Kasumi-1 (cell line): ENCODE measurements at places on chromosomes 6 and 20.

DNA sequence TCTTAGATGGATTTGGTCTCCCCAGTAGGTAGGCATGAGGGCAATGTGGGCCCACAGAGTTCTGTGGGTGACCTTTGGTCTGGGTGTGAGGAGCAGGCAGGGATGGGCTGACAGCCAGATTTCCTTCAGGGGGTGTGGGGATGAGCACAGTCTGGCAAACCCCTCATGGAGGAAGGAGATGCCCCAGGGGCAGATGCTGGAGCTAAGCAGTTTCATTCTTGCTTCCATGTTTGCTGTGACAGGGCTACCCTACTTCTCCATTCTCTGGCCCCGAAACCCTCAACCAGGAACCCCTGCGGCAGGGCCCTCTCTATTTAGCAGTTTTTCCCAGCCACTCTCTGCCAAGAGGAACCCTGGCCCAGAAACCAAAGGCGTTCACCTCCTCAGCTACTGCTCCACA is 40.4 kb downstream of the GCLC start:
- no peak for DNase-seq

DNA sequence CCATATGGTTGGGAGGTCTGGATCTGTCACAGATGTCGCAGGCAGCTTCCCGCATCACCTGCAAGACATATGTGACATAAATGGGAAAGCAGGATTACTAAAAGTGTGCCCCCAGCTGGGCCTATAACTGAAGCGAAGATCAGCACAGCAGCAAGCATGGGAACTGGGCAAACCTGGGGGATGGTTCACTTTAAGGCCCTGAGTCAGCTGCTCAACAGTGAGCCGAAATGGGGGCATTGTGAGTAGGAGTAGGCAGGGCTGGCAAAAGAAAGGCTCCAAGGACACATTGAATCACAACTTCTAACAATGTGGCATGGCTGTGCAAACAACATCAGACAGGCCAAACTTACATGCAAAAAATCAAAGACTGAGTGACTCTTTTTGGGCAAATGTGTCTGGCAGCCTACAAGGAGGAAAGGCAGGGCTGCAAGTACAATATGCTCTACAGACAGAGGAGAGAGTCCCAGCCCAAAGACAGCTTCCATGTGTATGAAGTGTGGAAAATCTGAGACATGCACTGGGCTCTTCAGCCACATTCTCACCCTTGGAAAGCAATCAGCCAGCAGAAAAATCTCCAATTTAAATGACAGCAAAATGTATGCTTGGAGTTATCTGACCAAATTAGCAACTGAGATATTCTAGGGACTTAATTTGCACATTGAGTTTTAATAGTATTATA is 531.0 kb upstream of the MMS22L start:
- no peak for DNase-seq

GRCh38 chr20:63679799-63680305 is 16.6 kb upstream of the TNFRSF6B start:
- DNase-seq: no peak

GRCh38 chr6:2086326-2086965 is 159.0 kb downstream of the GMDS start:
- no peak for DNase-seq

- DNase-seq: no peak
Measured at GRCh38 chr20:11783102-11783850, 134.4 kb upstream of the BTBD3 start.

- no peak for DNase-seq
Measured at GRCh38 chr6:125904871-125905270, 51.7 kb upstream of the HINT3 start.

- DNase-seq: no peak
Measured at GRCh38 chr6:112031960-112032359, 21.9 kb upstream of the CCN6 start.

DNA sequence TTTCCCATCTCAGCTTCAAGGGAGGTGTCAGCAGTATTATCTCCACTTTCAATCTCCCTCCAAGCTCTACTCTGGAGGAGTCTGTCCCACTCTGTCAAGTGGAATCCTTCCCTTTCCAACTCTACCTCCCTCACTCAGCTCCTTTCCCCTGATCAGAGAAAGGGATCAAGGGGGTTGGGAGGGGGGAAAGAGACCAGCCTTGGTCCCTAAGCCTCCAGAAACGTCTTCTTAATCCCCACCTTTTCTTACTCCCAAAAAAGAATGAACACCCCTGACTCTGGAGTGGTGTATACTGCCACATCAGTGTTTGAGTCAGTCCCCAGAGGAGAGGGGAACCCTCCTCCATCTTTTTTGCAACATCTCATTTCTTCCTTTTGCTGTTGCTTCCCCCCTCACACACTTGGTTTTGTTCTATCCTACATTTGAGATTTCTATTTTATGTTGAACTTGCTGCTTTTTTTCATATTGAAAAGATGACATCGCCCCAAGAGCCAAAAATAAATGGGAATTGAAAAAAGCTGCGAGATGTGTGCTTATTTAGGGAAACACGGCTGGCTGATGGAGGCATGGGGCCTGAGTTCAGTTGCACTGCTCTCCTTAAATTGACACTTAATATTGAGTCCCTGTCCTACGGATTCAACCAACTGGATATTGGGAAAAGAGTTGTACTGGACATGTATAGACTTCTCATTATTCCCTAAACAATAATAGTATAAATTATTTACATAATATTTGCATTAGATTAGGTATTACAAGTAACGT is 4.9 kb downstream of the TUBB start:
- DNase-seq: no peak

GRCh38 chr6:2054516-2055067 is 190.8 kb downstream of the GMDS start:
- no peak for DNase-seq

DNA sequence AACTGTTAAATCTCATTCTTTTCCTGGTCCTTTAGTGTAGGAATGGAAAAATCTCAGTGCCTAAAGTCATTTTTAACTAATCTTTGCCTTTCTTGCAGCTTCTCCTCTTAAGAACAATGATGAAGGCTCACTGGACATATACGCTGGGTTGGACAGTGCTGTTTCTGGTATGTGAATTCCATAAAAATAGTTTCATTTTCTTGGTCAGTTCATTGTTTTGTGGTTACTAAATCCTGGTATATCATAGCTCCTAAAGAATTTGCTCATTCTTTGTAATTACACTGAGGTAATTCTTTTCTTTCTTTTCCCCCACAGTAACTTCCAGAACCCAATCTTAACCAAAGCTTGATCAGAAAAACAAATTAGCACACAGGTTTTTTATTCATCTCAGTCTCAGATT is 23.4 kb downstream of the CASP8AP2 start:
- no peak for DNase-seq

GRCh38 chr20:8049310-8049709 is 29.7 kb upstream of the TMX4 start:
- DNase-seq: no peak

- no peak for DNase-seq
Measured at GRCh38 chr6:18478610-18479009, 91.5 kb downstream of the RNF144B start.

GRCh38 chr20:24160563-24161281 is 172.1 kb upstream of the GGTLC1 start:
- peak; percentile 24 for DNase-seq

GRCh38 chr6:16043171-16044135 is 85.4 kb upstream of the MYLIP start:
- DNase-seq: no peak

DNA sequence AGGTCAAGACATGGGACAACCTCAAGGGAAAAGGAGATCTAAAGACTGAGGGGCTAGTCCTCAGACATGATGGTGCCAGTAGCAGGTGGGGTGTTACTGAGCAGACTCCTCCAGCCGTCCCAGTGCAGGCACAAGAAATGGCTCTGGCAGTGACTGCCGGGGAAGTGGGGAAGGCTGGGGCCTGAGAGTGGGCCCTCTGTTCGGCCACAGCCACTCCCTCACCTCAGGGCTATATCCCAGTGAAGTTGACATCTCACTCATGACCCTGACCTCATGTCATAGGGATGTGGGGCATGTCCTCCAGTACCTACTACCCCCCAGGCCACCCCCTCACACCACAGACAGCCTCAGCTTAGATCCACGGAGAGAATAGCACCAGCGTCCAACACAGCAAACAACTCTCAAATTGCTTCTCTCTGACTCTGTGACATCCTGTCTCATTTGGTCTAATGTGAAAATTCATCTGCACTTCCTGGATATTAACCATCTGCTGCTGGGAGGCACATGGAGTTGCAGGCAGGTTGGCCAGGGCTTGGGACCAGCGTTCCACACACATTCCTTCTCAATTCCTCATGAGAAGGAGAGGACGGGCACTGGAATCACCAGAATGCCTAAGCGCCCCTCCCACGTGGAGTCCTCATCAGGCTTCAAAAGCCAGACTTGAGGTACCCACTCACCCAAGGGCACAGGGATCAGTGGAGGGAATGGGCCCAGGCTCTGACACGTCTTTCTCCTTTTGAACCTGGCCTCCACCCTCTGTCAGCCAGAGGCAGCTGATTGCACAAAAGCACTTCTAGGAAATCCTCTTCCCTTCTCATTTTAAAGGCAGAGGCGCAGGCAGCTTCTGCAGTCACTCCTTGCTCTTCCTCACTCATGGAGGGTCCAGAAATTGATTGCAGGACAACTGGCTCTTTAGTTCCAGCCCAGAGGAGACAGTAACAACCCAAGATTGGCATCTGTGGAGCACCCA is 163.6 kb upstream of the CST7 start:
- no peak for DNase-seq

GRCh38 chr6:160297310-160297709 is 38.7 kb upstream of the SLC22A2 start:
- no peak for DNase-seq
